Stimulated activated CD4-positive, alpha-beta T cell treated with anti-CD3 and anti-CD28 coated beads, Interleukin-1b, Interleukin-23, amount 100 ng/mL, for 4 hours (primary cell): ENCODE measurements at places on chromosomes 16 and 17.

DNA sequence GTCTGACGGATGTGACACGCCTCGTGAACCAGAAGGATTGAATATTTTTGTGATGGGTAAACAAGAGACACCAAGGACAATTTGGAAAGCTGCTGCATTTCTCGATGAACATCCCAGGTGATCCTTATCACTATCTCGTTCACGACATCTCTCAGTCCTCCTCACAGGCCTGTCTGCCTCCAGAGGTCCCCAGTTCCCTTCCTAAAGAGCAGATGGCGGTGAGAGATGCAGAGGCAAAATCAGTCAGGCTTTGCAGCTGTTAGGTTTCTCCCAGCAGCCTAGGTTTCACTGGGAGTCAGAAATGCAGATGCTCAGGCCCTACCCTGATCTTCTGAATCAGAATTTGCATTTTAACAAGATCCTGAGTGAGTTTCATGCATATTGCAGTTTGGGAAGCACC, 23.6 kb downstream of the SCPEP1 start:
- DNase-seq: no peak

- no peak for DNase-seq
These were observed 38.7 kb downstream of the CMIP start for GRCh38 chr16:81483064-81483969.

DNA sequence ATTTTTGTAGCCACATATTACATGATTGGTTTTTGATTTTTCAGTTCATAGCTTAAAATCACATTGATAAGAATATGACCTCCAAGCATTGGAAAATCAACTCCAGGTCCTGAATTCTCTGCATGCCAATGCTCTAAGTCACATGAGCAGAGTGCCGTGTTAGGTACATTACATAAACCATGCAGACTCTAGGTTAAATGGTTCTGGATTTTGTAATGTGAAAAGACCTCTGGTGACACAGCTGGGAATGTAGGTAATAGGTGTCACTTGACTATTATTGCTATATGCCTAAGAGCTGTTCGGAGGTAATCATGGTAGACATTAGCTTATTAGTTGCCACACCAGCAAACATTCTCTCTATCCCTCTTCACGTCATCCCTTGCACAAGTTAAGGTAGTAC, 231.1 kb upstream of the SALL1 start:
- DNase-seq: no peak

- DNase-seq: no peak
These were observed 566.4 kb upstream of the C16orf82 start for GRCh38 chr16:26500326-26500725.

- DNase-seq: peak; percentile 48
These were observed 14.6 kb upstream of the CIBAR2 start for GRCh38 chr16:85126705-85127378.

- DNase-seq: no peak
These were observed 45.4 kb downstream of the NFATC3 start for GRCh38 chr16:68130520-68130919.

GRCh38 chr16:86906623-86907022, 328.3 kb downstream of the FOXL1 start:
- no peak for DNase-seq

GRCh38 chr17:82237746-82238471, 9.1 kb downstream of the SLC16A3 start:
- DNase-seq: no peak

- no peak for DNase-seq
These were observed 702.6 kb upstream of the CDH8 start for GRCh38 chr16:62738666-62739460.

GRCh38 chr17:72466199-72466598, 345.4 kb downstream of the SOX9 start:
- no peak for DNase-seq

- no peak for DNase-seq
These were observed 24.0 kb downstream of the TAT start for GRCh38 chr16:71552698-71553503.

GRCh38 chr16:50626868-50627267, 54.2 kb downstream of the SNX20 start:
- no peak for DNase-seq

- no peak for DNase-seq
These were observed 70.3 kb upstream of the NOL11 start for GRCh38 chr17:67647482-67647881.

- no peak for DNase-seq
These were observed 166.3 kb downstream of the MSI2 start for GRCh38 chr17:57422574-57423164.

- no peak for DNase-seq
These were observed 261 bp upstream of the B4GALNT2 start for GRCh38 chr17:49132317-49132698.
